ENCODE measurements at places on chromosomes 5 and 9.
A peak's percentile ranks its signal among the peaks of the same experiment; 100 is the strongest.

DNA sequence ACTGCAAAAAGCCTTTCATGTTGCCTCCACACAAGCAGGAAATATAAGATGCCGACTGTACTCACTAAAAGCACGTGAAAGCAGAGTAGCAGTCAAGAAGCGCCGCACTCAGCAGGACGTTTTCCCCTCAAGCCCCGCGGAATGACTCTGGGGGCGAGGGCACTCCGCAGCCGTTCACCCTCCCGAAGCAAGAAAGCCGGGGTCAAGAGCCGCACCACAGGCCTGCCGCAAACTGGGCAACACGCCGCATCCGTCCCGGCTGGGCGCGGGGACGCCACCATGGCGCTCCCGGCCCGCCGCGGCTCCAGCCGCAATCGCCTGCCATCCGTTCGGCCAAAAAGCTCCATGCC, 364 bp downstream of the RPS6 start:
- peak; percentile 47 for DNase-seq

DNA sequence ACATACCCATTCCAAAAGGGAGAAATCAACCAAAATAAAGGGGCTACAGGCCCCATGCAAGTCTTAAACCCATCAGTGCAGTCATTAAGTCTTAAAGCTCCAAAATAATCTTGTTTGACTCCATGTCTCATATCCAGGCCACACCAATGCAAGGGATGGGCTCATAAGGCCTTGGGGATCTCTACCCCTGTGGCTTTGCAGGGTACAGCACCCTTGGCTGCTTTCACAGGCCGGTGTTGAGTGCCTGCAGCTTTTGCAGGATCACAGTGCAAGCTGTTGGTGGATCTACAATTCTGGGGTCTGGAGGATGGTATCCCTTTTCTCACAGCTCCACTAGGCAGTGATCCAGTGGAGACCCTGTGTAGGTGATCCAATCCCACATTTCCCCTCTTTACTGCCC, 5.0 kb upstream of the SPINK14 start:
- DNase-seq, result no peak

- no peak for DNase-seq
These were observed 126.2 kb downstream of the PTTG1 start for GRCh38 chr5:160547872-160548271.

GRCh38 chr5:166823360-166823759, 1468.1 kb upstream of the WWC1 start:
- no peak for DNase-seq

- no peak for DNase-seq
These were observed 209.0 kb upstream of the MVB12B start for GRCh38 chr9:126117631-126118030.

DNA sequence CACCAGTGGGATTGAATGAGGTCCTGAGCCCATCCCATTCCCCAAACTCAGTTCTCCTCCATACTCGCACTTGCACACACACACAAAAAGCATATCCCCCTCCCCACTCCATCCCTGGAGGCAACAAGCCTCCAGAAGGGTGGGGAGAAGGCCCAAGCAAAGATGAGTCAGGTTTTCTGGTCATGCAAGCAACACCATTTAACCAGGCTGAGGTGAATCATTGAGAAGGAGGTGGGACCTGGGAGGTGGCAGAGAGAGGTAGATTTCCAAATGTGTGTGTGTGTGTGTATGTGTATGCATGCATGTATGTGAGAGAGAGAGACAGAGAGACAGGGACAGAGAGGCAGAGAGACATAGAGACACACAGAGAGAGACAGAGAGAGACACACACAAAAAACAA, 185.2 kb upstream of the TRIM32 start:
- peak; percentile 16 for DNase-seq

- DNase-seq, result peak; percentile 39
These were observed 10.1 kb upstream of the C1QTNF3 start for GRCh38 chr5:34053133-34053532.
